H9 (cell line): ENCODE measurements at places on chromosomes 2 and 18. TPM values are rescaled to one million over a fixed set of nuclear protein-coding genes. Genes with fewer than 3 reads are reported as not detected.
A peak's percentile ranks its signal among the peaks of the same experiment; 100 is the strongest.

Gene TRAPPC8
- 40.4 and 43.0 TPM in 2 replicates for total RNA-seq

Gene KLHL29
- 2.1 and 2.4 TPM in 2 replicates for total RNA-seq

Gene FNDC4
- 21.1 and 21.5 TPM in 2 replicates for total RNA-seq

Gene DLX1
- total RNA-seq = not detected in 2 replicates

Gene TMEM247
- not detected in 2 replicates for total RNA-seq

GRCh38 chr2:96787411-96787810, 26.7 kb downstream of the CNNM4 start:
- no peak for DNase-seq
- H3K4me1 ChIP-seq = no peaks in the 10 kb centered on the region
- no peak overlapping the region for H3K27ac ChIP-seq

DNA sequence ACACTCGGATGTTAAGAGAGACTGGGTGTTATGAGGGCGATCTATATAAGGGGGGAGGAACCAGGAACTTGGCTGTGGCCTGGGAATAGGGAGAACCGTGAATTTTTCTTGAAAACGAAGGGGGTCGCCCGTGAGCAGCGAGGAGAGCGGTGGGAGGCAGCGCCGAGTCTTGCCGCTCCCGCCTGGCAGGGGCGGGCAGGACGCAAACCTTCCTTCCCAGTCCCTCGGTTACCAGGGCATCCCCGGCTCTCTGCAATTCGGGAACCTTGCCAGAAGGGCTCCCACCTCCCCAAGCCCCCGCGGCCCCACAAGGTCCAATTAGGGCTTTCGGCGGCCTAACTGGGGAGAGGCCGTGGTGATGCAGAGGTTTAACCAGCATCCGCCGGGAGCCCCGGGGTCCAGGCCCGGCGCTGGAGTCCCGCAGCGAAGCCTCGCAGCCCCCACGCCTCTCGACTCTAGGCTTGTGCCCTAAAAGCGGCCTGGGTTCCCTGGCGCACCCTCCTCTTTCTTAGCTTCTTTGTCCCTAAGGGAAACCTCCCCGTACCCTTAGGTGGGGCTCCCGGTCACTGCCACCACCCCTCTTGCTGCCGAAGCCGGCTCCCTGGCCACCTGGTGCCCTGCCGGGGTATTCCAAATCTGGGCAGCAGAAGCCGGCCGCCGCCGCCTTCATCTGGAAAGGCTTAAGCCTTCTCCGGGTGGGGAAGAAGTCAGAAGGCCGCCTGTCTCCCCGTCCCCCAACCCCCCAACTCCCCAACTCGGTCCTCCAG, 680 bp upstream of the FHOD3 start:
- peak; percentile 86 for DNase-seq
- H3K4me1 ChIP-seq = no peaks in the 10 kb centered on the region
- H3K4me3 ChIP-seq = no peak overlapping the region
- H3K36me3 ChIP-seq = no peaks in the 10 kb centered on the region; the same call in 1 of the 2 replicates

- H3K4me1 ChIP-seq = no peaks in the 10 kb centered on the region; the same call in 1 of the 2 replicates
- DNase-seq = no peak
- no peak overlapping the region for H3K4me3 ChIP-seq
- peaks cover 32% of the 10 kb centered on the region for H3K36me3 ChIP-seq
These were observed 80.9 kb downstream of the GALNT1 start for GRCh38 chr18:35662293-35663062.

DNA sequence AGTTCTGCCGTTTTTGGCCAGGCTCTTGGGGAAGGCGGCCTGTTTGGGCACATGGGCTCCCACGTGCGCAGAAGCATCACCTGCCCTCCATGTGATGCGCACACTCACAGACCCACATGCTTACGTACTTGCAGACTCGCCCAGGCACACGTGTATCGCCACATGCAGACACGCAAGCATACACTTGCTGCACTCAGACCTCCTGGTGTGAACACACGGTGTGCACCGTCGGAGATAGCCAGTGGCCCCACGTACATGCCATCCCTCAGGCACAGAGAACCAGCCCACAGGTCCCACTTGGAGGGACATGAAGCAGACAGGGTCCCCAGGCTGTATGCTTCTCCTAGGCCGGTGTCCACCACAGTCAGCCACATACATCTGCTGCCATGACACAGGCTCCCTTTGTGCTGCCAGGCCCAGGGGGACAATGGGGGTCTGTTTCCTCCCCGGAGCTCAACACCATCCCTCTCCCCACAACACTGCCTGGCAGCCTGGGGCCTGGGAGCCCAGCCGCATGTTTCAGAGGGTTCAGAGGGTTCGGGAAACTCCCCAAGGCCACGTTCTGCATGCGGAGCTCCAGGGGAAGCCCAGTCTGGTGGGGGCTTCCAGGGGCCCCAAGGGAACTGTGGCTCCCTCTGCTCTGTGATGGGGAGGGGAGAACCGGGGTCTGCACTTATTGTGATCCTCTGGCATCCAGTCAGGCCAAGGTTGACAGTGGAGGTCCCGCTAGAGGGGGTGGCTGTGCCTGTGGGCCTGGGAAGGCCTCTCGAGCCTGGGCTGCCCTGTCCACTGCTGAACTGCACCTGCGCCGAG, 208.1 kb upstream of the HAAO start:
- H3K4me3 ChIP-seq = no peak overlapping the region; the same call in 2 of the 3 replicates
- no peaks in the 10 kb centered on the region for H3K27me3 ChIP-seq
- H3K4me1 ChIP-seq = no peaks in the 10 kb centered on the region
- no peak for DNase-seq

- DNase-seq = no peak
- no peaks in the 10 kb centered on the region for H3K27me3 ChIP-seq
- H3K4me1 ChIP-seq = no peaks in the 10 kb centered on the region
- H3K4me3 ChIP-seq = no peak overlapping the region
- no peaks in the 10 kb centered on the region for H3K36me3 ChIP-seq
These were observed 24.8 kb upstream of the SCN7A start for GRCh38 chr2:166518634-166519390.

- DNase-seq = no peak
- H3K4me3 ChIP-seq = no peak overlapping the region
- no peak overlapping the region for H3K27ac ChIP-seq
These were observed 265.0 kb upstream of the SLC8A1 start for GRCh38 chr2:40716879-40717278.

DNA sequence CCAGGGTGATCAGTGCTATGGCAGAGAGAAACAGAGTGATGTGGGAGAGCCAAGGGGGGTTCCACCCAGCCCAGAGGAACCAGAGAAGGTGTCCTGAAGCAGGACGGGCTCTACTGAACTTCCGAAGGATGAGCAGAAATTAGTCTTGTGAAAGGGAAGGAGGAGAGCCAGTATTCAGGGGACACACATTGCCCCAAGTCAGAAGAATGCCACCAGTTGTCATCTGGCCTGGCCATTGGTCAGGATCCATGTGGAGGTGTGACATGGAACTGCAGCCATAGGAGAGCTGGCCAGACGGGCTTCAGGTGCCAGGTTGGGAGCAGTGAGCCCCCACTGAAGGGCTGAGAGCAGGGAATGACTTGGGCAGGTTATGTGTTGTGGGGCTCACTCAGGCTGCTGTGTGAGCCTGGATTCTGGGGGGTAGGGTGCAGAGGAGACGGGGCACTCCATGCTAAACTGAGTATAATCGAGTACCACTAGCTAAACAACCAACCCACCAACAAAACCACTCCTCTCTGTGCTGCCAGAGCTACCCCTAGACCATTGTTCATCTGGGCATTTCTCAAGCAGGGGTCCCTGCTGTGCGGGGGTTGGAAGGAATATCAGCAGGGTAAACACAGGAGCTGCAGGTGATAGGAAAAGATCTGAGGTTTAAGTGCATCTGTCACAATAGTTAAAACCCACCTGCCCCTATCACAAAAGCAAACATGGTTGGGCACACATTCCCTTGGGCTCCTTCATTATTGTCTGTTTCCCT, 25.3 kb downstream of the MARCO start:
- H3K27me3 ChIP-seq = no peaks in the 10 kb centered on the region
- DNase-seq = no peak
- H3K4me3 ChIP-seq = no peak overlapping the region
- H3K4me1 ChIP-seq = no peaks in the 10 kb centered on the region
- H3K27ac ChIP-seq = no peak overlapping the region

DNA sequence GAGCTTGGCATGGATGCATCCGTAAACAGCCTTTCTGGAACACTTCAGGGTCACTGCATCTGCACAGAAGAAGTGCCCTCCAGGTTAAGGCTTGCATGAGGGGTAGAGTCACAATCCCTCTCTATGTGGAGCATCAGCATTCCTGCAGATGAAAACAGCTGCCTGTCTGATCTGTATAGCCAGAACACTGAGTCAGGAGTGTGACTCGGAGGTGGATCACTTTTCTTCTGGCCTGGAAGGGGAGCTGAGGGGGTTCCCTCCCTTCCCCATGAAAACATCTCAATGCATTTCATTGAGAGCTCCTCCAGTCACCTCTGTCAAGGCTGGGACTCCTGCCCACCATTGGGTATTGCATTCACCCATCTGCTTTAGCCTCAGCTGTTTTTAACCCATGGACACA, 72.5 kb upstream of the SERPINE2 start:
- H3K4me3 ChIP-seq = no peak overlapping the region
- H3K27ac ChIP-seq = no peak overlapping the region
- no peaks in the 10 kb centered on the region; the same call in 1 of the 2 replicates for H3K4me1 ChIP-seq
- DNase-seq = no peak
- H3K36me3 ChIP-seq = no peaks in the 10 kb centered on the region
- no peaks in the 10 kb centered on the region for H3K27me3 ChIP-seq

GRCh38 chr2:97908208-97908676, 87.5 kb downstream of the TMEM131 start:
- peaks cover 6% of the 10 kb centered on the region; the same call in 1 of the 3 replicates for H3K36me3 ChIP-seq
- no peaks in the 10 kb centered on the region; the same call in 1 of the 2 replicates for H3K27me3 ChIP-seq
- no peak for DNase-seq
- no peak overlapping the region for H3K4me3 ChIP-seq
- H3K27ac ChIP-seq = no peak overlapping the region
- no peaks in the 10 kb centered on the region for H3K4me1 ChIP-seq

- peak overlapping the region; percentile 93 for H3K4me3 ChIP-seq
- H3K27me3 ChIP-seq = no peaks in the 10 kb centered on the region
- no peak for DNase-seq
- no peaks in the 10 kb centered on the region for H3K4me1 ChIP-seq
- peaks cover 18% of the 10 kb centered on the region for H3K36me3 ChIP-seq
These were observed 495 bp upstream of the GULP1 start for GRCh38 chr2:188291142-188291616.

DNA sequence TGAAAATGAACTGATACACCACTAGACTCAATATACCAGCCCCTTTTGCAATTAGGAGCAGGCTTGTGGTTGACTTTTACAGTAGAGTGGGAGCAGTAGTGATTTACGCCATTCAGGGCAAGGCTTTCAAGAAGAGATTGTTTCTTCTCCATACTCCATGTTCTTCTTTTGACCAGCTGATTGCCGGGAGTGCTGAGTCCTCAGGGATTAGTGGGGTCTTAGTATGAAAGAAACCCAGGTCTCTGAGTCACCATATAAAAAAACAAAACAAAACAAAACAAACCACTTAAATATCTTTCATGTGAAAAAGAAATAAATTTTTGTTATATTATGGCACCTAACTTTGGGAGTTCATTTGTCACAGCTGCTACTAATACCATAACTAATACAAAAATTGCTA, 465.6 kb upstream of the TRIB2 start:
- no peak overlapping the region for H3K4me3 ChIP-seq
- no peak overlapping the region for H3K27ac ChIP-seq
- no peaks in the 10 kb centered on the region; the same call in 1 of the 2 replicates for H3K4me1 ChIP-seq
- no peaks in the 10 kb centered on the region for H3K36me3 ChIP-seq
- no peaks in the 10 kb centered on the region for H3K27me3 ChIP-seq

DNA sequence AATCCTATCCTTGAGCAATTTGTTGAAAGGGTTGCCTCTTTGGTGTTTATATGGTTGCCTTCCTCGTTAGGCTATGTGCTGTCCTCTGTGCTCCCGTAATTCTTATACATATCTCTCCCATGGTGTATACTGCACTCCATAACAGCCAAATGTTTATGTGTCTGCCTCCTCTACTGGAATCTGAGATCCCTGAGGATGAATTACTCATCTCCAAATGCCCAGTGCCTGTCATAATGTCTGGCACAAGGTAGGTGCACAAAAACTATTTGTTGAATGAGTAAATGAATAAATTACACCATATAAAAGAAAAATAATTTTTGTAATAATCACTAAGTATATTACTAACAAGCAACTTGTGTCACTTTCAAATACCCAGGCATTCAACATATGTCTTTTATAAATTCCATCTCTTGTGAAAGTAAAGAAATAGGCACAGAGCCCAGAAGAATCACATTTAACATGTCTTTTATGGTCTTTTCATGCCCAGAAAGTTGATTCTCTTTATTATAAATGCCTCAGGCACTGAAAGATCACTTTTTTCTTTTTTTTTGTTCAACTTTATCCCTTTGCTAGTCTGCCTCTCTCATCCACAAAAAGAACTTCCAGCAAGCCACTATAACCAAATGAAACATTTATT, 164.9 kb downstream of the CCDC148 start:
- DNase-seq = no peak
- H3K27ac ChIP-seq = no peak overlapping the region
- peaks cover 9% of the 10 kb centered on the region for H3K36me3 ChIP-seq
- no peak overlapping the region for H3K4me3 ChIP-seq
- H3K4me1 ChIP-seq = no peaks in the 10 kb centered on the region
